CD4-positive, alpha-beta memory T cell (primary cell): ENCODE measurements at places on chromosomes 7 and 10.

GRCh38 chr7:72405418-72405817, 6.7 kb downstream of the CALN1 start:
- no peak for DNase-seq

DNA sequence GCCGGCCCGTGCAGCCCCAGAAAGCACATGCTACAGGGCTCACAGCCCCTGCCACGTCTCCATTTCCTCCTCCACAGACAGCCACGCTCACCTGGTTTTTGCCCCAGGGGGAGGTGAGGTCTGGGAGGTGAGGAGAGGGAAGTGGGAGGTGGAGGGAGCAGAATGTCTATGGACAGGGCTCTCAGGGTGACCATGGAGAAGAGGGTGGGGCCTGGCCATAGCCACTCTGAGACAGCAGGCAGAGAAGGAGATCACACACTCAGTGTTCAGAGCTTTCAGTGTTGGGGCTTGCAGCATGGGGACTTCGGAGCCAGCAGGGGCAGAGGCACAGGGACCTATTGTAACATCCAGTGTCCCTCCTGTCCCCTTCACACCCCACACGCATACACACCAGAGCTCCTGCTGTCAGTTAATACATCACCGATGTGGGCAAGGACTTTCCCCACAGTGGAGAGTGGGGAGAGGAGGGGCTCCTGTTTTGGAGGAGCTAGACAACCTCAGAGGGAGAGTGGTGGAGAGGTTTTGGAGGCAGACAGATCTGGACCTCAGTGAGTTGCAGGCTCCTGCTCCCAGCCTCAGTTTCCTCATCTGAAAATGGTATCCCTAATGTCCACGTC, 14.4 kb downstream of the WDFY4 start:
- no peak for DNase-seq

DNA sequence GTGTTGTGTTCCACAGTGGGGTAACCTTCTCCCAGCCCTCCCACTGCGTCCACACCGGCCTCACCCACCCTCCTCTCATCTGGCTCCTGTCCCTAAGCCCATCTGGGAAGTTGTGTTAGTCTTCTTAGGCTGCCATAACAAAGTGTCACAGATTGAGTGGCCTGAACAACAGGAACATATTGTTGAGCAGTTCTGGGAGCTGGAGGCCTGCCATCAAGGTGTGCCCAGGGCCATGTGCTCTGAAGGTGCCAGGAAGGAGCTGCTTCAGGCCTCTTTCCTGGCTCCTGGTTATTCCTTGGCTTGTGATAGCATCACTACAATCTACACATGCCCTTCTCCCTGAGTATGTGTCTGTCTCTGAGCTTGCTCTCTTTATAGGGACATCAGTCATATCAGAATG, 327.6 kb upstream of the COBL start:
- DNase-seq, result no peak

DNA sequence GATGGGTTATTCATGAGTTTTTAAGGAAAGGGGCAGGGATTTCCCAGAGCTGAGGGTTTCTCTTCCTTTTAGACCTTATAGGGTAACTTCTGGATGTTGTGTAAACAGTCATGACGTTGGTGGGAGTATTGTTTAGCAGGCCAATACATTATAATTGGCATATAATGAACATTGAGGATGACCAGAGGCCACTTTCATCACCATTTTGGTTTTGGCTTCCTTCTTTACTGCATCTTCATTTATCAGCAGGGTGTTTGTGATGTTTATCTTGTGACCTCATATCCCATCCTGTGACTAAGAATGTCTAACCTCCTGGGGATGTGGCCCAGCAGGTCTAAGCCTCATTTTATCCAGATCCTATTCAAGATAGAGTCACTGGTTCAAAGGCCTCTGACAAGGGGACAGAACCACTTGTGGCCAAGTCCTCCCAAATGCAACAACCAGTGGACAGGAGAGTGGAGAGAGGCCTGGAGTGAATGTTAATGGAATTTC, 77.3 kb upstream of the RPA3 start:
- no peak for DNase-seq

GRCh38 chr10:30059209-30060107, at the start of gene JCAD:
Gene JCAD, minus strand, starts transcription at chr10:30059586. Its CDS starts 11,774 bp downstream, at chr10:30047812.
- DNase-seq, result peak; percentile 14
